Left cardiac atrium (tissue), 4 donors: ENCODE measurements at places on chromosomes 6 and 20. TPM values are rescaled to one million over a fixed set of nuclear protein-coding genes. Genes with fewer than 3 reads are reported as not detected.

- DNase-seq: peak; percentile 10
Measured at GRCh38 chr20:61731363-61732181, 334.1 kb downstream of the TAF4 start.

COL11A2 gene
- total RNA-seq: 0.94 TPM

EYS gene
- not detected for total RNA-seq

GRCh38 chr6:111585241-111585973 is 20.3 kb downstream of the TRAF3IP2 start:
- DNase-seq: no peak

- DNase-seq: no peak
Measured at GRCh38 chr6:134346932-134347545, 29.1 kb upstream of the SGK1 start.

- peak; percentile 64 for DNase-seq
Measured at GRCh38 chr6:146028252-146028795, 538 bp upstream of the GRM1 start.

DNA sequence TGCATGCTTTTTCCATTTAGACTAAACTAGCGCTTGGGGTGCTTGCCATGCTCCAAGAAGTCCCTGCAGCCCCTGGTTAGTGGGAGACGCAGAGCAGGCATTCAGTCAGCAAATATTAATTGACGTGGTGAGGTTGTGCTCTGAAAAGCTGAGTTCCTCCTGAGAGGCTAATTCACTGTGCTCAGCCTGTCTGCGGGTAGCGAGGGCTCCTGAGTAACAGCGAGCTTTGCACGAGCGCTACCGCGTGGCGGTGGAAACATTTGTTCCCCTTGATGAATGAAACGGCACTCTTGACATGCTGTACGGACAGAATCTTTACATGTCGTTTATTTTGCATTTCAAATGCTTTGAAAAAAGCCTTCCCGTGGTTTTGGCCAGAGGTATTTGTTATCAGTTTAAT is 170.6 kb upstream of the AGPAT4 start:
- DNase-seq: no peak

DNA sequence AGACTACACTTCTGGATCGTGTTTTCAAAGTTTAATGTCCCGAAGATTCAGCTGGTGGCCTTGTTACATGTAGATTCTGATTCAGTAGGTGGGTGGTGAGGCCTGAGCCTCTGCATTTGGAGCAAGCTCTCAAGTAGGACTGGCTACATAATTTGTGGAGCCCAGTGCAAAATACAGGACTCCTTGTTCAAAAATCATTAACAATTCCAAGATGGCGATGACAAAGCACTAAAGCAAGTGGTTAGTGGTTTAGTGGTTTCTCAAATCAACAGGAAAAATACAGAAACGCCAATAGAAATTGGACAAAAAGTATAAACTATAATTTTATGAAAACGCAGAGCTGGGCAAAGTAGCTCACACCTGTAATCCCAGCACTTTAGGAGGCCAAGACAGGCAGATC is 133.7 kb upstream of the STMND1 start:
- no peak for DNase-seq

DNA sequence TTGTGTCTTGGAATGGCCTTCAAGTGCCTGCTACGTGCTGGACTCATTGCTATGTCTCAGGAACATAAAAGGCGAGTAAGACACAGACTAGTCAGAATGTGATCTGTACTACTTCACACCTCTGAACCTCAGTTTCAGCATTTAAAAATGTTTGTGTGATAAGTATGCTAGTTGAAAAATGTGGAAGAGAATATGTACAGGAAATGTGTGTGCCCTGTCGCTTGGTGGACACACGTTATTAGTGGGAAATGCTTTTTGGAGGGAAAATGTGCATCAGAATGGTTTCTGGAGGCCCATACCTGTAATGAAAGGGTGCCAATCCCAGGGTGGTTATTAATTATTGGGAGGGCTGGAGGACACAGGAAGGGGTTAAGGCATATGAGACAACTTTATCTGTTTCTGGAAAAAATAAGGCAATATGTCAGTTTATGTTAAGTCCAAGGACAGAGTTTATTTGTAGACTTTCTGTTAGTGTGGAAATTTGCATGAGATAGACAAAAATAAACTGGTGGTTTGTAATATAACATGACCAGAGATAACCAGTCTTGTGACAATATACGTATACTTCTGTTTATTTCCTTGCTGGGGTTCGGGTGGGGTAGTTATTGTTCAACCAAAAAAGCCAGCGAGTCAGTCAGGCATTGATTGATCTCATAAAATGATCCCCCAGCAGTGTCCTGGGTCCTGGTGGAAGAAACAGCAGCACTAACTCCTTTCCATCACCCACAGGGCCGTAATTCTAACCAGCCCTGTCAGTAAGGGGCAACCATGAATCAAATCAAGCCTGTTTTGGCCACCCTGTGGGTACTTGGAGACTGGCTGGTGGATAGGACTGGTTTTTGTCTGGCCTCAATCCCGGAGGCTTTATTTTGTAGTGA is 117.9 kb downstream of the JARID2 start:
- DNase-seq: no peak

KCNB1 gene
- total RNA-seq: 2.0 TPM

ESR1 gene
- 2.4 TPM for total RNA-seq

- no peak for DNase-seq
Measured at GRCh38 chr6:156826290-156826955, 49.2 kb downstream of the ARID1B start.

BHLHE23 gene
- total RNA-seq: not detected

DNA sequence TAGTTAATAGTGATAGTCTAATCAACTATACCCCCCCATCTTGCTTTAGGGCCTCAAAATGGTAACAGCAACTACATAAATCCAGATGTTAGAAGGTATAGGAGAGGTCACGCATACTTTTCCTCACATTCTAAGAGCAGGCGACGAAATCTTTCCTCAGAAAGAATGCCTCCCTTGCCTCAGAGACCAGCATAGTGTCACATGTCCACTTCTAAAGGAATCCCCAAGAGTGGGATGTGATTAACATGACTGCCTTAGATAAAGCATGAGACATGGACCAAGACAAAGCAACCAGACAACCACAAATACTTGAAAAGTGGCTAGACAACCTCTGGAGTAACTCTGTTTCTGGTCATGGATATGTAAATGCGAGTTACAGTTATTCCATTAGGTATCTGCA is 710.7 kb downstream of the EYS start:
- DNase-seq: no peak

METTL24 gene
- 2.1 TPM for total RNA-seq

GRCh38 chr6:17758119-17758518 is 51.4 kb upstream of the NUP153 start:
- DNase-seq: no peak

DNA sequence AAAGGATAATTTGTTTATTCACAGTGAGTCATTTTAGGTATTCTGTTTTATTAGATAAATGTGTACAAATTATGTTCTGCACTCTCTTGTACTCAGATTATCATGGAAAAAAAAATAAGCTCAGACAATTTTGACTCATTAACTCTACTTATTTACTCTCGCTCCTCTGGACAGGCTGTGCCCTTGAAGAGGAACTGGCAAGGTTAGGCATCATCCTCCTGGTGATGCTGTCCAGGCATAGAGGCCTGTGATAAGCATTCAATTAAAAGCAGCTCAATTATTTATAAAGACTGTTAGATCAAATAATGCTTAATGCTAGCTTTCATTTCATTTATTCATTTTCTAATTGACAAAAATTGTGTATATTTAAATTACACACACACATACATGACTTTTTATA is 518.5 kb downstream of the TENT5A start:
- DNase-seq: no peak

GRCh38 chr6:141437685-141438084 is 695.0 kb upstream of the GJE1 start:
- DNase-seq: no peak

- DNase-seq: no peak
Measured at GRCh38 chr6:98957450-98957849, 9.7 kb upstream of the FBXL4 start.

DNA sequence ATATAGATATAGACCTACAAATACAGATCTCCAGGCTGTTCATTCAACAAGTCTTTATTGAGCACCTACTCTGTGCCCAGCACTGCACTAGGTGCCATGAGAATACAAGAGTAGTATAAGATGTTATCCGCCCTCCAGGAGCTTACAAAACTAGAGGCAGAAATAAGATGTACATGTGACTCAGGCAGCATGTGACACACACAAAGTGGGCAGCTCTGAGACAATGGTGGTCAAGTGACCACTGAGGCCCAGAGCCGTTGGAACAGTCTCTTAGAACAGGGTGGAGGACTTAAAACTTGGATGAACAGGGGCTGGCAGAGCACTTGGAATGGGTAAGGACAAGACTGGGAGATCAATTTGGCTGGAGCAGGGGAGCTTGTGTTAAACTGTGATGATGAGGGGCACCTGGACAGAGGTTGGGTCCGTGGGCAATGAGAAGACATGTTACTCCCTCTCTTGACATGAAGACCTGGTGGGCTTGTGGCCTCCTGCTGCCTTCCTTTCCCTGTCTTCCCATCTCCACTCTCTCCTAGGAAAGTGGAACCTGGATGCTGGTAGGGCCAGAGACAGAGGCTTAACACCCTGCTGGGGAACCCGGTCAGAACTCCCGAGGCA is 21.2 kb downstream of the TRIM15 start:
- DNase-seq: no peak

DNA sequence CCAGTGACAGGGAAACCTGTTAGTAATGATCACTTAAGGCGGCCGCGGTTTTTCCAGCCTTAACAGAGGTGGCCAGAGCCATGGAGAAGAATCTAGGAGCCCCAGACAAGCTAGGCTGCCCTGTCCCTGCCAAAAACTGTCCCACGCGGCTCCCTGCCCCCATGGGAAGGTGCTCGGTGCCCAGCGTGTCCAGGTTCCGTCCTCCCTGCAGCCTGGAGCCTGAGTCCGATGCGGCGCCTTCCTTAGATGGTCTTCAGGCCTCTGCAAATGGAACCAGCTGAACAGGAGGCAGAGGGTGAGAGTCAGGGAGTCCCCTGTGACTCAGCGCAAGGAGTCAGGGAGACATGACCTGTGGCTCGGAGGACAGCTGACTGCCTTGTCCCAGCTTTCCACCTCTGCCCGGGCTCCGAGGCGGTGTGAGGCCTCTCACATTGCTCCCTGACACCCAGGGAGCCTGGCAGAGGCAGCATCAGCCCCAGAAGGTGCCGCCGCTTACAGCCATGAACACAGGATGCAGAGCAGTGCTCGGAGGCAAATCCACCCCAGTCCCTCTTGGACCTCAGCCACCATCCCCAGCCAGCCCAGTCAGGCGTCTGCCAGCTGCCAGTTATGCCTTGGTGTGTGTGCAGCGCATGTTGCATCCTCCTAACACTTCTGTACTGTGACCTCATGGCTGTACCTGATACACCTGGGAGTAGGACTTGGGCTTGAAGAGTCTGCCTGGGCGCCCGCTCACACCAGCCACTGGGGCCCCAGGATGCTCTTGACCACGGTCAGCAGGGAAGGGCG is 377.7 kb downstream of the CDH4 start:
- DNase-seq: peak; percentile 16

DNA sequence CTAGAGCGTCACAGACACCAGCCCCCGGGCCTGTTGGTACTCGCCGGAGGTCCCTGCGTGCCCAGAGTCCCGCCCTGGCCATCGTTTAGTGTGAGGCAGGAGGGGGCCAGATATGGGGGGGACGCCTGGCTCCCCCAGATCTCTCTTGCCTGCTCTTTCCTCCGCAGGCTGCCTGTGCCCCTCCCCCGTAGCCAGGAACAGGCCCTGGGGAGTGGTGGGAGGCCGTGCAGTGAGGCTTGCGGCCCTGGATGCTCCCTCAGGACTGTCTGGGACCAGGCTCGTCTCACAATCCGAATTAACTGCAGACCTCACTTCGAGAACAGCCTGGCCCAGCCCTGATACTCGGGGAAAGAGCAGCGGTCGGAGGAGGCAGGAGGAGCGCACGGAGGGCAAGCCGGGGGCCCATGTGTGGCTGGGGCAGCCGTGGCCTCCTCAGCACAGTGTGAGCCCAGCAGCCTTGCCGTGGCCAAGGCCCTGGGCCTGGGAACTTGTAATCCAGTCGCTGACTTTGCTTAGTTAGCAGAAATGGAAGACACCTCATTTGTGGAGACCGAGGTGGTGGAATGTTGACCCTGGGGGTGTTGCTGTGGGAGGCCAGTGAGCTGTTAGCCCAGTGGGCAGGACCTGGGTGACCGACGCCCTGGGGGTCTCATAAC is 28.7 kb downstream of the FRMD1 start:
- no peak for DNase-seq

IPCEF1 gene
- 1.2 TPM for total RNA-seq

- DNase-seq: no peak
Measured at GRCh38 chr6:88680654-88681053, 282.8 kb downstream of the RNGTT start.

KIF3B gene
- 17.0 TPM for total RNA-seq

GRCh38 chr20:43751167-43752050 is 24.6 kb upstream of the GTSF1L start:
- DNase-seq: no peak

MUCL3 gene
- total RNA-seq: not detected

HSPA1L gene
- total RNA-seq: 1.1 TPM

- no peak for DNase-seq
Measured at GRCh38 chr6:162580619-162581018, 146.9 kb downstream of the PRKN start.

PDYN gene
- not detected for total RNA-seq

- no peak for DNase-seq
Measured at GRCh38 chr20:50067461-50067860, 45.5 kb downstream of the UBE2V1 start.

- no peak for DNase-seq
Measured at GRCh38 chr6:54775576-54775975, 71.0 kb upstream of the FAM83B start.

GRCh38 chr20:63342561-63343459 is 18.3 kb downstream of the CHRNA4 start:
- DNase-seq: no peak

DNA sequence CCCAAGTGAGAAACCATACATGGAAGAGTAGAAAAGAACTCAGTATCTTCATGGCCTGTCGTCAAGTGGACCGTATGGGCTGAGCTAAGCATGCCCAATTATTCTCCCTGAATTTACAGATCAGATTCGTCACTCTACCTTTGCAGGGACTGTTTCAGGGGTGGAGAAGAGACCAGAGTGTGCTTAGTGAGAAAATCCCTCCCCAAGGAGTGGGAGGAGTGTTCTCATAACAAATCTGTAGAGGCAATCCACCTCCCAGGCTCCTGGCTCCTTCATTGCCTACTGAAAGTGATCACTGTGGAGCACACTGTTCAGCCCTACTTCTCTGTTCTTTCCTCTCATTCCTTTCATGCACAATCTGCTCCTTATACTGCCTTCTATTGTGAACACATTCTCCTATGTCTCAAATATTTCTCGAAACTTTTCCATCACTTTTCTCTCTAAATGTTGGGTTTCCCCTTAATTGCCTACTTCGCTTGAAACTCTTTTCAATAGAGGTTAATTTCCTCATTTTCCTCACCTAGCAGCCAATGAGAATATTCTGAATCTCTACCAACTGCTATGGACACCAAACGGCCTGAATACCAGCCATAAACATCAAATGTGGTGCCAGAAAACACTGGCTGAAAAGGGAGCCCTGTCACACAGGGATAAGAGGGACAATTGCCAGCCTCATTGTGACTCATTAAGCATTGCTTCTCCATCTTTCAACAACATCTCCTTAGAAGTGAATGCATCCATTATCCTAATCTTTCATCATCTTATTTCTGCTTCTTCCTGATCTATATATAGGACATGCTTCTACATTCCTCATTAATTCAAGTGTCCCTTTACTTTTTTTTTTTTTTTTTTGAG is 398.3 kb downstream of the UTRN start:
- no peak for DNase-seq

- no peak for DNase-seq
Measured at GRCh38 chr20:20022498-20022897, 5.3 kb downstream of the NAA20 start.

TFAP2A gene
- total RNA-seq: 0.79 TPM
